ENCODE measurements at places on chromosomes 5 and 9. TPM values are rescaled to one million over a fixed set of nuclear protein-coding genes. Genes with fewer than 3 reads are reported as not detected.

PRSS3 gene
- 3.1 TPM for total RNA-seq

TBC1D13 gene
- 18.2 TPM for total RNA-seq

CATSPER3 gene
- total RNA-seq = 0.21 TPM

CNTNAP3 gene
- 7.2 TPM for total RNA-seq

GCNT4 gene
- 3.4 TPM for total RNA-seq

PCDHB13 gene
- under 0.01 TPM for total RNA-seq

GPX8 gene
- total RNA-seq = 11.6 TPM

PCDHB7 gene
- total RNA-seq = not detected

IFNW1 gene
- total RNA-seq = not detected

JAKMIP2 gene
- not detected for total RNA-seq

PCDHGA11 gene
- 2.1 TPM for total RNA-seq

IL17B gene
- total RNA-seq = not detected

KLHL3 gene
- 1.7 TPM for total RNA-seq

RASGRF2 gene
- total RNA-seq = 1.0 TPM

ADGRV1 gene
- total RNA-seq = 3.1 TPM

ADGRD2 gene
- 0.34 TPM for total RNA-seq

PCDHGA9 gene
- 0.34 TPM for total RNA-seq

CDH9 gene
- total RNA-seq = not detected

SAPCD2 gene
- total RNA-seq = 2.1 TPM
